ENCODE measurements at places on chromosomes 11 and 22.

DNA sequence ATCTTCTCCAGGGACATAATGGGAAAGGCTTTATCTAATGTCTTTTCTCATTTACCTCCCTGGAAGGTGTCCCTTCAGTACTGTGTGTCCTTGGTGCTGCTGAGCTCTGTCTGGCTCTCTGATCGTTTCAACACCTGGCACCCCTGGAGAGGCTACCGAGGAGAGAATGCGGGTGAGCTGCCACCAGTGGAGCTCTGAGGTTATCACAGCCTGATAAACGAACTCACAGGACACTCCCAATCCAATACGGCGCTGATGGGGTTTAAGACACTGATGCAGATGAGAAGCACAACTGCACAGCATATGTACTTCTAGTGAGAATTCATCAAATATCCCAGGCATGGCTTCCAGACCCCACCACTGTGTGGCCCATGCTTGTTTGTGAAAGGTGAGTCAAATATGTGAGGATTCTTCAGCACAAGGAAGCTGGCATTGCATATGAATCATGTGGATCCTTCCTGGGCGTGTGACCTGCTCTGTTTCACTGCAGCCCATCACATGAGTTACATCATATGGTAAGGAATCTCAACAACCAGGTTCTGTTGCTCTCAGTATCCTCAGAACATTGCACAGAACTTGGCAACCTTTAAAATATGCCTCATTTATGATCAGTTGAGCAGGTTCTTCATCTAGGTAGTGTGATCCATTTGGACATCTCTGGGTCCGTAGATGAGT is 34.8 kb upstream of the VWA5A start:
- DNase-seq = no peak

- DNase-seq = no peak
Measured at GRCh38 chr22:32815943-32816342, 14.4 kb downstream of the TIMP3 start.

DNA sequence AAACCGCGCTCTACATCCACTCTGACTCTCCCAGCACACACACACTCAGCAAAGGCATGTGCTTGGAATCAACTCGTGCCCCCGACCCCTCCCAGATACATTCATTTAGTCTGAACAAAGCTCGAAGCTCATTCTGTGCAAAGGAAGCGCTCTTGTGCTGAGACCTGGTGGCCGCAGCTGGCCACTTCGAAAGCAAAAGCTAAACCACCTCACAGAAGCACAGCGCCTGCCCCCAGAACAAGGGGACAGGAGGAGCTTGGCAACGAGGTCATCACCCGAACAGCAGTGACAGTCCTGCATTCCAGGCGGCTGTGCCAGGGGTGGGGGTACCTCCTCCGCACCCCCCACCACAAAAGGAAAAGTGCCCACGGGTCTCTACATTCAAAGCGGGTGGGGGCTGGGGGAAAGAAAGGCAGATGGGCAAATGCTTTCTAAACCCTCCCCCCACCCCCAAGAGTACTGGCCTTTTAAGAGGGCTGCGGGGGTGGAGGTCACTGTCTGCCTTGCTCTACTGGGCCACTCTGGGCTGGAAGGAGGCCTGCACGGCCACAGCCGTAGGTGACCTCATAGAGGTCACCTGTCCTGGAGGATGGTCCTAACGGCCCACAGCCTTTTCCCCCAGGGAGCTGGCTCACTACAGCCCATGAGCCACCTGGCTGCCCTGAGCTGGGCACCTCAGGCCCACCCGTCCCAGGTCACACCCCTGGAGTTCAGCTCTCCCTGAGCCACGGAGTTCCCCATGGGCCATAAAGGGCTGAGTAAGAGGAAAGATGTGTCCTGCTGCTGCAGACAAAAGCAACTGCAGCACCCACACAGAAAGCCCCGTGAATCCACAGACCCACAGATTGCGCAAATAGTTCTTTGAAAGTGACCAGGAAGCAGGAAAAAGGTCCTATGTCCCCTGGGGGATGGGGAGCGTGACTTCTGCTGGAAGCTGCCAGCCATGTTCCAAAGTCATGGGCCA is 21.3 kb downstream of the CBX7 start:
- no peak for DNase-seq

DNA sequence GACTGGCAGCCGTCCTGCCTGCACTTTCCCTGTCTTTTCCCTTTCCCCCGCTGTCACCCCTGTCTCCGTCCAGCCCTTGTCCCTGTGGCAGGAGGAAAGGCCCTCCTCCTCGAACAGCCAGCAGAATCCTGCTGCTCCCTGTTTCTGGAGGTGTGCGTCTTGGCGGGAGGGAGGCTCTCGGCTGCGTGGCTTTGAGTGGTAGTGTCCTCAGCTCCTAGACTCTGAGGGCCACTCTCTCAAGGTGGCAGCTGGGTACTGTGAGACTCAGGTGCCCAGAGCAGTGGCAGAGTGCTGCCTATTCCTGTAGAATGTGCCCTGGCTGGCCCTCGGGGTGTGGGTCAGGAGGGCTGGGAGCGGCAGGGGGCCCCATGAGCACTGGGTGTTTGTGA is 9.1 kb upstream of the RANBP1 start:
- DNase-seq = no peak

GRCh38 chr11:76574879-76575278 is 95.7 kb downstream of the LRRC32 start:
- DNase-seq = no peak
